Effector CD4-positive, alpha-beta T cell (primary cell): ENCODE measurements at places on chromosomes 6 and 20.

- no peak for DNase-seq
Measured at GRCh38 chr6:170192905-170193304, 98.0 kb downstream of the DLL1 start.

GRCh38 chr6:3163248-3163594, 5.9 kb upstream of the TUBB2A start:
- DNase-seq, result no peak

GRCh38 chr6:151763303-151763702, 44.2 kb upstream of the ESR1 start:
- no peak for DNase-seq

DNA sequence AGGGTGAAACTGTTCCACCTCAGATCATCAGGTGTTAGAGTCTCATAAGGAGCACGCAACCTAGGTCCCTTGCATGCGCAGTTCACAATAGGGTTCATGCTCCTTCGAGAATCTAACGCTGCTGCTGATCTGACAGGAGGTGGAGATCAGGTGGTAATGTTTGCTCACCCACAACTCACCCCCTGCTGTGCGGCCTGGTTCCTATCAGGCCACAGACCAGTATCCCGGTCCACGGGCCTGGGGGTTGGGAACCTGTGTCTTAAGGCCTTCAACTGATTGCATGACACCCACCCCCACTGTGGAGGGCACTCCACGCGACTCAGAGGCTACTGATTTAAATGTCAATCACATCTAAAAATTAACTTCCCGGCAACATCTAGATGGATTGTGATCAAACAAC, 411.2 kb upstream of the SULF2 start:
- DNase-seq, result no peak

DNA sequence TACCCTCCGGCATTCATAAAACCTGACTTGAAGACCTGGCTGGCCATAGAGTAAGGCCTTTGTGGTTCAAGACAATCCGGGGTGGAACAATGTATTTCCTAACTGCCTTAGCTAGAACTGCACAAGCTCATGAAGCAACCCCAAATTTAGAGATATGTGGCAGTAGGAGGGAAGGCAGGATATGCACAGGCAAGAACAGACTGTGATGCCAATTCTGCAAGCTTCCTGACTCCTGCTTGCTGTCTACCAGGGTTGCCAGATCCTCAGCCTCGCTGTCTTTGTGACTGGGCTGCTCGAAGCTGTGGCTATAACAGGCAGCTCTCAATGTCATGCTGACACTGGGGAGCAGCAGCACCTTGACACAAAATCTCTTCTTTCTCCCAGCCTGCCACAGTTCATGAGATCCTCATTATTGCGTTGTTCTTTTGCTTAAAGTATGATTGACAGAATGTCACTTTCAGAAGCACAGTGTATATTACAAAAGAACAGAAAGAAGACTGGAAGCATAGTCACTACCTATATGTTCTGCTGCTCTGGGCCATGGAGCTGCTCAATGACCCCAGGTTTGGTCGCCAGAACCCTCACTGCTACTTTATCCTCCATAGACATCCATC, 18.3 kb upstream of the SHLD1 start:
- DNase-seq, result no peak
